Amygdala (tissue), 56 donors: ENCODE measurements at places on chromosomes 1 and 21.

DNA sequence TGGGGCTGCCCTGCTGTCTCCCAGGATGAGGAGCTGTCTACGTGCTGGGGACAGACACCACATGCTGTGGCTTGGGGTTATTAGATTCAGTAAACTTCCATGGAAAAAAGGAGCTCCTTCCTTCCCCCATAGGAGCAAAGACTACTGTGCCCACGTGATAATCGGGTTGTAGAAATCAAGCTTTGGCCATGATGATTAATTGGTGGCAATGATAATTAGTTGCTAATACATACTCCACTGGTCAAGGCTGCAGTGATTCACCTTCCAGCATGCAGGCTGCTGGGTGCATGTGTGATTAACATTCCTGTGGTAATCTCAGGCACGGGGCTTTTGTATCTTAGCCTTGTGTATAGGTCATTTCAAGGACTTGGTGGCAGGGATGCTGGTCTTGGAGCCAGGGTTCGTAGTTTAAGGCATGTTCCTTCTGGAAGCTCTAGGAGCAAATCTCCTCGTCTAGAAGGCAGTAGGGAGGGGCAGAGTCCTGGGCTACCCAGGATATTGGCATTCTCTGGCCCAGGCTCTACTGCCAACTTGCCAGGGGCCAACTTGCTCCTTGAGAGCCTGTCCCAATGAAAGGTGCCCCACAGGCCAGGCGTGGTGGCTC is 41.4 kb downstream of the TMCO4 start:
- DNase-seq, result no peak

- no peak for DNase-seq
Observed at GRCh38 chr1:16984717-16985116, 4.3 kb upstream of the MFAP2 start.

DNA sequence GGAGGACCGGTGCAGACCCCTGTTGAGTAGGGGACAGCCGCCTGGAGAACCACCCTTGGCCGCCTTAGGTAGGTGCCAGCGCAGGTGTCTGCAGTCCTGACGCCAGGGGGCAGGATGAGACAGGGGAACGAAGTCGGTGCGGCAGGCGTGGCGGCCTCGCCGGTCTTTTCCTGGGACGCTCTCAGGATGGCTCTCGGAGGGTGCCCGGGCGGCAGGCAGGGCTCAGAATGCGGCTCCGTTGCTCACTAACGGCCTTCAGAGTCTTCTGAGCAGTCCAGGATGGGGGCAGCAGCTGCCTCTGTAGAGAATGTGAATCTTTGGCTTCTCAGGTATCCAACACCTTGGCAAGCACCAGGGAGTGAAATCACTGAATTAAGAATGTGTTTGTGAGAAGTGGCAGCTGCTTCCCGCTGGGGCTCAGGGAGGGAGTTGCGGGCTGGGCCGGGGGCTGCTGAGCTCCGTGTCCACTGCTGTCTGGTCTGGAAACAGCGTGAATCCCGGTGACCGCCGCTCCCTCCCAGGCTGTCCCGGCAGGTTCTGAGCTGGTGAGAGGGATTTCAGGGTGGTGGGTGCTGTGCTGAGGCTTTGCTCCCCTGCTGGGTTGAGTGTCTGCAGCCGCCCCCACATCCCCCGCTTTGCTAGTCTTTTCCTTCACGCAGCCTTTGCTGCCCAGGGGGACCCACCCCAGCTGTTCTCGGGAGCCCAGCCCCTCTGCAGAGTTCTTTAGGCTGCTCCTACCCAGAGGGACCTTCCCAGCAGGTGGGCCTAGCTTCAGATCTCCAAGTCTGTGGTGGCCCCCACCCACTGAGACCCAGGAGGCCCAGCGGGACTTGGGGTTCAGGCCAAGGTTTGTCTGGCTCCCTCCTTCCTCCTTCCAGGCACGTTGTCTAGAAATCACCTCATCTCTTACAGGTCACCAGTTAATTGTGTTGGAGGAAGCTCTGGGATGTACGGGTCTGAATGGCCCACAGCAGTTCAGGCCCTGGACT is 11.1 kb upstream of the C1orf174 start:
- DNase-seq, result no peak

DNA sequence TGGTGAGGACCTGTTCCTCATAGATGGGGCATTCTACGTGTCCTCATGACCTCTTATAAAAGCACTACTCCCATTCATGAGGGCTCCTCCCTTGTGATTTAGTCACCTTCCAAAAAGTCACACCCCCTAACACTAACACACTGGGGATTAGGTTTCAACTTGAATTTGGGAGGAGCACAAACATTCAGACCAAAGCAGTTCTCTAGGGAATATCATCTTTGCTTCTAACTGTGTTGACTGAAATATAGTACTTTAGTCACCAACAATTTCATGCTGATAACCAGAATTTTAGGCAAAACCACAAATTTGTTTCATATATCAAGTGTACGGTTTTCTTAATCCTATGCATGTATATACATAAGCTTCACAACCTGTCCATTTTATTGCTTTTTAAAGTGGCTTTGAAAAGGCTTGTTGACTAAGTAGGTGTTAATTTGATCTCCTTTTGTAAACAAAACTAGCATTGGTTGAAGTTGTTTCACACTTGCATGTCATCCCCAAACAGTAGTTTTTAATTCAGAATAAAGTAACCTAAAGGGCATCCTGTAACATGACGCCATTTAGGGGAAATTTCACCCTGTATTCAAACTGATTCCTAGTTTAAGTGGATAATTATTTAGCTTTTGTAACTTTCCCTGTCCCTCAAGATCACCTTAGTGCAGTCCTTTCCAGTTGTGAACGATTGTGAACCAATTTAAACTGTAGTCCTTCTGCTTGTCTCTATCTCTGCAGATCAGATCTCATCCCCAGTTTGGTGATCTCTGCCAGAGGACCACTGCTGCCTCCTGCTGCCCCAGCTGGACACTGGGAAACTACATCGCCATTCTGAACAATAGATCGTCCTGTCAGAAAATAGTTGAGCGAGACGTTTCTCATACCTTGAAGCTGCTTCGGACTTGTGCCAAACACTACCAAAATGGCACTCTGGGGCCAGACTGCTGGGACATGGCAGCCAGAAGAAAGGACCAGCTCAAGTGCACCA is 141.1 kb downstream of the TLR5 start:
- no peak for DNase-seq

DNA sequence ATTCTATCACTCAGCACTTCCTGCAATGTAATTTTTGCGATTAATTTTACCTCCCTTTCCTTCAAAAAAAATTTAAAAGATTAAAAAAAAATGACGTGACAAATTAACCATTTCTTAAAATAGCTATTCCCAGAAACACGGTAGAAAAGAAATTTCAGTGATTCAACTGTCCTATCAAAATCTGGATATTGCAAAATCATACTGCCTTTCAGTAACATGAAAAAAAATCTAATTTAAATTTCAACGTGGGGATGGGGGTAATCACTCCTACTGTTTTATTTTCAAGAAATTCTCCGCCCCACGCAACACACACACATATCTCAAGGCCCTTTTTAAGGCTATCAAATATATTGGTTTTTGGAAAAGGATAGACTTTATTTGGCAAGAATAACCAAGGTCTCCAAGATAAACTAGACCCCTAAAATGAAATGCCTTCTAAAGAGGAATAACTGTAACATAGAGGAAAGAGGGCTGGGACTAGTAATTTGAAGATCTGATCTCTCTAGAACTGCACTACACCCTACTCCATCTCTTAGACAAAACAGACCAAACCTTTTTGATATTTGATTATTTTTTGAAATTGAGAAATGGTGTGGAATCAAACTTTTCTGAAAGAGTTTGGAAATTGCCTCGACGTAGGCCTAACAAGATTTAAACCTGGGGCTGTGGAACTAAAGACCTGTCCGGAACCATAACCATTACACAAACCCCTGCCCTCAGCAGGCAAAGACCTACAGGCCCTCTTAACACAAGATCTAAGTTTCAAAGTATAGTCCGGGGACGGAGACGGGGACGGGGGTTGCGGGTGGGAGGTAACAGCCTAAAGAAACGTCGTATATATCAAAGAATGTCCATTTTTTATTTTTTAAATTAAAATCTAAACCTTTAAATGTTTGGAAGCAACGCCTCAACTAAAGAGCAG is 941 bp downstream of the ARNT start:
- no peak for DNase-seq

- no peak for DNase-seq
Observed at GRCh38 chr1:247935781-247936180, 11.1 kb downstream of the OR2AJ1 start.

DNA sequence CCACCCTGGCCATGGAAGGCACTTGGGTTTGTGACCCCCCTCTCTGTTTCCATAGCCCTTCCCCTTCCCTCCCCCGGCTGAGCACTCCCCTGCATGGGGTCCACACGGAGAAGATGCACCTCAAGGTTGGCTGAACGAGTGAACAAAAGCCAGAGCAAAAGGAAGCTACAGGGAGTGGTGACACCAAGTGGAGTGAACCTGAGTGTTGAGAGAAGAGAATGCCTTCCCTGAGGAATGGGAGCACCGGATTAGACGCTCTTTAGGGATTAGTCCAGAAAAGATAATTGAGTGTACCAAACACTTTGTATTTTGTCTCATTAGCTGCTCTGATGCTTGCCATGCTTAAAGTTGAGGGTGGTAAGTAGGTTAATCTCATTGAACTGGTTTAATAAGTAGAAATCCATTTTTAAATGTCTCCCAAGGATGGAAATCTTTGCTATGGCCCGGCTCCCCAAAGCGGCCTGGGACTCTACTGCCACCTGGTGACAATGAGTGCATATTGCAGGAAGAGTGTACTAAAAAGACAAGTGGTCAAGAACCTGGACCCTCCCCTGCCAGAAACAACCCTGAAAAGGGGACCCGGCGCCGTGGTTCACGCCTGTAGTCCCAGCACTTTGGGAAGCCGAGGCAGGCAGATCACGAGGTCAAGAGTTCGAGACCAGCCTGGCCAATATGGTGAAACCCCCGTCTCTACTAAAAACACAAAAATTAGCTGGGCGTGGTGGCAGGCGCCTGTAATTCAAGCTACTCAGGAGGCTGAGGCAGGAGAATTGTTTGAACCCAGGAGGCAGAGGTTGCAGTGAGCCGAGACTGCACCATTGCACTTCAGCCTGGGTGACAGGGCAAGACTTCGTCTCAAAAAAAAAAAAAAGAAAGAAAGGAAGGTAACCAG is 150.6 kb upstream of the ZC3H12A start:
- DNase-seq, result no peak

- DNase-seq, result no peak
Observed at GRCh38 chr21:39080366-39080765, 102.9 kb downstream of the PSMG1 start.

- DNase-seq, result no peak
Observed at GRCh38 chr1:26999440-26999987, 6.0 kb downstream of the TRNP1 start.

DNA sequence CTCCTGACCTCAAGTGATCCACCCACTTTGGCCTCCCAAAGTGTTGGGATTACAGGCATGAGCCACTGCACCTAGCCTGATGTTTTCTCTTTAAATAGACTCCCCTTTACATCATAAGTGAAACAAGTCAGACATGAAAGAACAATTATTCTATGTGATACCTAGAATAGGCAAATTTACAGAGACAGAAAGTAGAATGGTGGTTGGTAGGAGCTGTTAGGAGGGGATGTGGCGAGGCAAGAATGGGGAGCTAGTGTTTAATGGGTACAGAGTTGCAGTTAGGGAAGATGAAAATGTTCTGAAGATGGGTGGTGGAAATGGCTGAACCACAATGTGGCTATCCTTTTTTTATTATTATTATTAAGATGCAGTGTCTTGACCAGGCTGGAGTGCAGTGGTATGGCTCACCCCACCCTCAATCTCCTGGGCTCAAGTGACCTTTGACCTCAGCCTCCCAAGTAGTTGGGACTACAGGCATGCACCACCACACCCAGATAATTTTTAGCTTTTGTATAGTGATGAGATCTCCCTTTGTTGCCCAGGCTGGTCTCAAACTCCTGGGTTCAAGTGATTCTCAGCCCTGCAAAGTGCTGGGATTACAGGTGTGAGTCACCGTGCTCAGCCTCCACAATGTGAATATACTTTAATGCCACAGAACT is 28.4 kb downstream of the ELF3 start:
- no peak for DNase-seq

DNA sequence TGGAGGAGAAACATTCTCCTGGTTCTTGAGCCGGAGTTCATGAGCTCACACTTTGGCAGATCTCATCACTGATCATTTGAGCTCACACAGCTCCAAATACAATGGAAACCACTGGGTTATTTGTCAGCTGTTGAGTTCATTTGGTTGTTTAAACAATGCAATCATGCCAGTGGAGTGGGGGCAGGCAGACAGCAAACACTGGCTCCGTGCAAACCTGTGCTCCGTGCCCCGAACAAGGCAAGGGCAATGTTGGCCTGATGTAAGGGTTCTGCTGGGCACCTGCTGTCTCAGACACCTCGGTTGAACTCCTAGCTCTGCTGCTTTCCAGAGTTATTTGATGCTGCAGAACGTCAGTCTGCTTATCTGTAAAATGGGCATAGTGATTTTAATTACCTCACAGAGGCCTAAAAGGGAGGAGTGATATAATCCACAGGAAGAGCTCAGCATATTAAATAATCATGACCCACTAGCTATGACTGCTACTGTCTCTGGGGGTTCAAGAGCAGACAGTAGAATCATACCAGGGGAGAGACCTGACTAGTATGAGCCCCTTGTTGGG is 20.0 kb upstream of the CLIC6 start:
- no peak for DNase-seq
